ENCODE measurements at places on chromosomes 2 and 18.

DNA sequence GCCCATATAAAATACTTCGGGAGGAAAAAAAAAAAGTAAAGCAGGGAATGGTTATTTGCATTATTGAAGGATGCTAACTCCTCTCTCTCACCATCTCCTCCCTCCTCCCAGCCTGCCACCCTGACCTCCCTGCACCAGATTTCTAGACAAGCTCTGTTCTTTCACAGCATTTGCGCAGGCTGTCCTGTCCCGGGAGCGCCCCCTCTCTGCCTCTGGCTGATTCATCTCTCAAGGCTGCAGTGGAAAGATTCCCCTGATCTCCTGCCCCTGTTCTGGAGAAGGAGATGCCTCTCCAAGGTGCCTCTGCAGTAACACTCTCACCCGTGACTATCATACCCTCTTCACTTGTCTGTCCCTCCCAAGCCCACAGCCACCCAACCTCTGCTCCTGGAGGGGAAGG lies 38.5 kb downstream of the COL4A4 start:
- no peak for DNase-seq

DNA sequence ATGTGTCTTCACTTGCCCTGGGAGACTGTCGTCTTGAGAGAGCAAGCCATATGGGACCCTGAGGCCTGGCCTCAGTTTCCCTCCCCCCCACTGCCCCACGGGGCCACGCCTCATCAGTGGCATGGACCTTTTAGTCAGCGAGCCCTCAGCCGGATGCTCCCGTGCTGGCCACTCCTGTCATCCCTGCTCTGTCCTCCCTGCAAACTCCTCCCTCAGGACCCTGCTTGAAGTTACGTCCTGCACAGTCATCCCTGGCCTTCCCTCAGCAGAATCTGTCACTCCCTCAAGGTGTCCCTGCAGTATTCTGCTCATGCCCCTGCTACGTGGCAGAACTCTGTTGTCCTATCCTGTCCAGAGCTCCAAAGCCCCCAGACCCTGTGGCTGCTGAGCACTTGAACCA lies 265.1 kb downstream of the NEDD4L start:
- DNase-seq, result no peak

DNA sequence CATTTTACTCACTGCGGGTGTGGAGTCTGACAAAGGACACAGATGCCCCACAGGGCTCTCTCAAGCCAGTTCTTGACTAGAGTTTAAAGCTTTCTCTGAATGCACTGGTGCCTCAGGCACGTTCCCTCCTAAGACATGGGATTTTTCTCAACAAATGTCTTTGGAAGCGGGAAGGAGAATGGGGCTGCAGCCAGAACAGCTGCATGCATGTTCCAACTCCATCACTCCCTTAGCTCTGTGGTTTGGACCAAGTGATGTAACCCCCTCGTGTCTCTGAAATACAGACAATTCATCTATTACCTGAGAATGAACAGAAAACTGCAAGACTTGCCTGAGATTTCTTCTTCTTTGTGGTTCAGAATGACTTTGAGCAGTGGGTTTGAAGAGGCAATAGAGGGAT lies 141.7 kb upstream of the SERPINE2 start:
- DNase-seq, result no peak

- no peak for DNase-seq
Observed at GRCh38 chr2:158507679-158508078, 50.9 kb downstream of the PKP4 start.

DNA sequence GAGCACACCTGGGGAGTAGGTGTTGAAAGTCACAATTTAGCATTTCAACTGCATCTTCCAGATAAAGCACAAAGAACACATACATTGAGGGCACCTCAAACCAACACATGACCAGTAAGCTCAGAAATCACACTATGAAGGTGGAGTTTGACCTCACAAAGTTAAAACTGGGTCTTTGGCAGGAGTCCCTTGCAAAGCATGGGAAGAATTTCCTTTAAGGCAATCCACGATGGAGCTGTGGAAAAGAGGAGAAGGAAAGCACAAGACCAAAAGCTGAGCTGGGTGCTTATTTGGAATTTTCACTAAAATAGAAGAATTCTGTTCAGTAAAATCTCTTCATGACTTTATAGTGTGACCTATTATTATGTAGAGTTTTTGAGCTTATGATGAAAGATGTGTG lies 212.9 kb upstream of the APCDD1 start:
- no peak for DNase-seq

GRCh38 chr18:74914648-74915047 lies 294.3 kb downstream of the PTGR3 start:
- DNase-seq, result no peak

GRCh38 chr18:76351961-76352581 lies 143.0 kb downstream of the ZNF516 start:
- no peak for DNase-seq

DNA sequence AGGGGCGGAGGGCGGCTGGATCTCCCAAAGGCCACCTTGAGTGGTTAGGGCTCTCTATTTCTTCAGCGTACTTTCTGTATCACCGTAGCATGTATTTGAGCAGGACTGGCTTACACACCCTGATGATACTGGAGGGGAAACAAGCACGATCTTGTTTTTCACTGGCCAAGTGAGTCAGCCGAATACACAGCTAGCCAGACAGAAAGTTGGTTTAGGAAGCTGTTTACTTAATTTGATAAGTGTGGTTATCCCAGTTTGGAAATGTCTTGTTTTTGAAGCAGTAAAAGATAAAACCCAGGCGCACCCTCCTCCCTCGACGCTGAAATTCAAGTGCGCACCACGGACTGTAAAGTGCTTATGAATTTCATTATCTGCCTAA lies 582 bp downstream of the RIOK3 start:
- no peak for DNase-seq

DNA sequence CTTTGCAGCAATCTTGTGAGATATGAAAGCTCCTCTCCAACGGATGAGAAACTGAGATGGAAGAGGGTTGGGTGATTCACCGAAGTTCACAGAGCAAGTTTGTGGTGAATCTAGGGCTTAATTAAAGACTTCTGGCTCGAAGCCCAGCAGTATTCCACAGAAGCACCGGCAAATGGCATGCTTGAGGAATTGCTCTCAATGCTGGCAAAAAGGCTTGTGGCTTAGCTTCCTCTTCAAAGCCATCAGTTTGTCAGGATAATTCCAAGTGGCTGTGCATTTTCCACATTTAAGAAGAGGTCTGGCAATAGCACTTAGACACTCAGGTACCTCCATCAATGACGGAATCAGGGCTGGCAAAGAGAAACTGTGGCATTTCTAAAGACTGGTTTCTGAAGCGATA lies 98.7 kb upstream of the SLC66A3 start:
- no peak for DNase-seq

- DNase-seq, result no peak
Observed at GRCh38 chr2:241373446-241373845, 17.4 kb downstream of the FARP2 start.

DNA sequence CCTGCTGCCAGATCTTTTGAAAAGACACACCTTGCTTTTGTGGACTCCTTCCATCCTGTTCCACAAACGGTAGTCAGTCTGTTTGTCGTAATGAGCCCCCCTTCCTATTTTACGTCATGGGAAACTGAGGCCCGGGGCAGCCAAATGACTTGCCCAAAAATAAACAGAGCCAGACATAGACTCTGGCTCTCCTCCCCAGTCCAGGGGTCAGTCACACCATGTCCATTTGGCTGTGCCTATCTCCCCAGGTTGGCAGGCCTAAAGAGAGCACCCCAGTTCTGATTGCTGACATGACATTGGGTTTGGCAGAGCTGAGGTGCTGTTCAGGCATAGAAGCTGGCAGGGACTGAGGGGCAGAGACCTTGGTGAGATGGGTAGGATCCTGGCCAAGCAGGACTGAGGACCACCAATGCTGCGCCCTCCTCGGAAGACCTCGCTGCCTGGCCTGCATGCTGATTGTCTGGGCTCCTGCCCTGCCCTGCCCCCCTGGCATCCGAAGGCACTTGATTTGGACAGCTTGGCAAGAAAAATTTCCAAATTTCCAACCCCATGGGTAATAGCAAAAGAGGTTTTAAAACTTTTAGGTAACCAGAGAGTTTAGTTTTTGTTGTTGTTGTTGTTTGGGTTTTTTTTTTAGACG lies 335.4 kb downstream of the DYSF start:
- no peak for DNase-seq

- DNase-seq, result no peak
Observed at GRCh38 chr2:55923091-55923981, at the start of gene EFEMP1. Gene EFEMP1 (minus strand): TSS chr2:55923782. CDS start chr2:55922440, 1,342 bp downstream.

- no peak for DNase-seq
Observed at GRCh38 chr18:46466234-46467160, 190.5 kb downstream of the LOXHD1 start.

GRCh38 chr18:3177902-3178687 lies 41.7 kb downstream of the MYOM1 start:
- no peak for DNase-seq

GRCh38 chr2:190334479-190335224 lies 8.7 kb upstream of the INPP1 start:
- no peak for DNase-seq

DNA sequence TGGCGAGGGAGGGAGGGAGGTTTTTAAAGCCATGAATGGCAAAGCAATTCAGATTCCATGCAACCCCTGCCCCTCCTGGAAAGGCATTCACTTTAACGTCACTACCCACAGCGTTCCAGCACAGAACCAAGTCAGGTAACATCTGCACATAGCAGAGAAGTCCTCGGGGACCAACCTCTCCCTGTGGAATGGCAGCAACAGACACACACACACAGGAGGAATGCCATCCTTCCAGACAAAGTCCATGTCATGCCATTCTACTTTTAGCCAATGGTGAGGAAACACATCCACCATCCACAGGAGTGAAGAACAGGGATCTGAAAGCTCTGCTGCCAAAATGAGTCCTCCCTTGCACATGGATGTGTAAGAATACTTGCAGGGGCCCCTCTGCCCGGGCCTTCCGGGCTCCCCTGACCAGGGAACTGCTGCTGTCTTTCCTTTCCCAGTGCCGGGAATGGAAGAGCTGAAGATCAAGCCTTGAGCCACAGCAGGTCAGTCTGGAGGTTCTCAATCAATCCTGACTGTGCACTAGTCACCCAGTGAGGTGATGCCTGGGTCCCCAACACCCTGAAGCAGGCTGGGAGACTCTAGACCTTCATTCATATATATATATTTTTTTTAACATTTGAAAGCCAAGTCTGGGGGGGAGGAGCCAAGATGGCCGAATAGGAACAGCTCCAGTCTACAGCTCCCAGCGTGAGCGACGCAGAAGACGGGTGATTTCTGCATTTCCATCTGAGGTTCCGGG lies 63.7 kb downstream of the UXS1 start:
- DNase-seq, result no peak

DNA sequence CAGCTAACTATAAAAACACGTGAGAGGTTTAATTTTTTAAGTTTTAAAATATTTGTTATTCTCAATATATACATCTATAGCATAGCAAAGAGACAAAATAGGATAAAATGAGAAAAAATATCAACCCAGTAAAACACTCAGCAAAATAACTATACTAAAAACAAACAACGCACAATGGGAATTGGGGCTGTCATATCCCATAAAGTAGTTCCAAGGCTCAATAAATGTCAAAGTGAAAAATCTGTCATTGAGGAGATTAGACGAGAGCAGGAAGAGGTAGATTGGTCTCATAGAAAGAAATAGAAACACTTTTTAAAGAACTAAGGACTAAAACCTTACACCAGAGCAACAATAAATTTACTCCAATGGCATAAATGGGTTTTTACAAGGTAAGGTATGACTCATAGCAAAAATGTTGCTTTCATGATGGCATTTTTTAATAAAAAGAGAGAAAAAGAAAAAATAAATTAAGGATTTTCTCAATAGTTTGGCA lies 153.7 kb downstream of the EVA1A start:
- no peak for DNase-seq

- no peak for DNase-seq
Observed at GRCh38 chr2:109208071-109208950, 79.3 kb downstream of the SH3RF3 start.

- DNase-seq, result no peak
Observed at GRCh38 chr18:24231773-24232735, 93.2 kb downstream of the CABYR start.

- DNase-seq, result no peak
Observed at GRCh38 chr2:209579230-209579749, 155.4 kb downstream of the MAP2 start.

- DNase-seq, result no peak
Observed at GRCh38 chr18:48046843-48047242, 116.4 kb upstream of the SMAD2 start.

DNA sequence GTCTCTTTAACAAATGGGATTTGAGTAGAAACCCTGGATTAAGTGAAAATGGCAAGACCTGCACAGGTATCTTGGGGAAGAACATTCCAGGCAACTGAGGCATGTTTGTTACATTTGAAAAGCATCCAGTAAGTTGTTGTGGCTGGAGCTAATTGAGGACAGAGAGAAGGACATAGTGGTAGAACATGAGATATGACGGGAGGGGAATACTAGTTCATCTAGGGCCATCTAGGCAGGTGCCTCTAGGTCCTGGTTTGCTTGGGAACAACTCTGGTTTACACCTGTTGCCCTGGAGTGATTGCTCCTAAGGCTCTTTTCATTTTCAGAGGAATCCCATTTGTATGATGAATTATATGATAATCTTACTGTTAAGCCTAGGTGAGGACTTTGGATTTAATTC lies 19.7 kb upstream of the CCDC141 start:
- DNase-seq, result no peak

DNA sequence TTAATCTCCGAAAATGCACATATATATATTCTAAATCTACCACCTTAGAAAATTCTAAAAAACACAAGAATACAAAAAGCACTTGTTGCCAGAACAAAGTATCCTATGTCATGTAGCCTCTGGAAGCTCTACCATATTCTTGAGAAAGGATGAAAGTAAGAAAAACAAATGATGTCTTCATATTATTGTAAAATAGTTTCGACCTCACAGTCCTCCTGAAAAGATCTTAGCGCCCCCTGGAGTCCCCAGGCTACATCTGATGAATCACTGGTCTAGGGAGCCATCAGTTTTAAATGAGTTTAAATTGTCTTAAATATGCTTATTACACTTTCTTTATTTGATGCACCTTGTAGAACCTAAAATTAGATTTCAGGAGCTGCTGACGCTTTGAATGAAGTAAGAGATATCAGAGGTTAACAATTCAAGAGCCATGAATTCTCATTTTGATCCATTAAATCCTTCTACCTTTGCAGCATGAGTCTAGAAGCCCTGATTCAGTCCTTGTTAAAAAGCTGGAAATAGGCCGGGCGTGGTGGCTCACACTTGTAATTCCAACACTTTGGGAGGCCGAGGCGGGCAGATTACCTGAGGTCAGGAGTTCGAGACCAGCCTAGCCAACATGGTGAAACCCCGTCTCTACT lies 138.8 kb downstream of the MCFD2 start:
- peak; percentile 7 for DNase-seq

Data from activated naive CD8-positive, alpha-beta T cell treated with anti-CD3 and anti-CD28 coated beads, Interleukin-2, amount 50 U/mL, for 16 hours (primary cell).